ENCODE measurements at places on chromosomes 5 and 9.

DNA sequence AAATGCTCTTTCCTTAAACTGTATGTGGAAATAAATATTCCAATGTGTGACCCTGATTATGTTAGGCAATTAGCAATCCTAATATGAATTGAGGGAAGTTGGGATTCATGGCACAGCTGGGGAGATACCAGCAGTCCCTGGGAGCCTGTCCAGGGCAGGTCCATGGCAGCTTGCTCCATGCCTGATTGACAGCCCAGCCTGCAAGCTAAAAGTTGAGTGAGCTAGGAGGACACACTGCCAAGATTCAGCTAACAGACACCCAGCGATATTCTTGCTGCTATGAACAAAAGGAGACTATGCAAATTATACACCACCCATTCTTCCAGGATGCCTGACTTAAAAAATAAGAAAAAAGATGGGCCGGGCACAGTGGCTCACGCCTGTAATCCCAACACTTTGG is 6.2 kb downstream of the TGFBI start:
- DNase-seq = no peak

GRCh38 chr9:89342948-89343347 is 24.6 kb downstream of the SECISBP2 start:
- no peak for DNase-seq

GRCh38 chr9:36445800-36446361 is 45.8 kb upstream of the RNF38 start:
- DNase-seq = no peak

GRCh38 chr5:89397096-89397495 is 514.1 kb upstream of the MEF2C start:
- no peak for DNase-seq

DNA sequence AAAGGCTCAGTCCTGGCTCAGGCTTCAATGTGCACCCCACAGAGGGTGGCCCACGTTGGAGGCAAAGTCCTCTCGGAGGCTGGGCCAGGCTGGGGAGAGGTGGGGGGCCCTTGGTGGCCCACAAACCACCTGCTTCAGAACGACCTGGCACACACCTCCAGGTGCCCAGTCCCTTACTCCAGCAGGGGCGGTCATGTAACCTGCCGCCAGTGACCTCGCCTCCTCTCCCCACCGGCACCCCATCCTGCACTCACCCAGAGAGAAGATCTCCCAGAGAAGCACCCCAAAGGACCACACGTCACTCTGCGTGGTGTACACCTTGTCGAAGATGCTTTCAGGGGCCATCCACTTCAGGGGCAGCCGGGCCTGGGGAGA is 22.5 kb upstream of the SCGB3A1 start:
- no peak for DNase-seq

- no peak for DNase-seq
These were observed 2.5 kb downstream of the PTPDC1 start for GRCh38 chr9:94086486-94087345.

- DNase-seq = no peak
These were observed 145.9 kb downstream of the GABRB2 start for GRCh38 chr5:161400583-161400982.

- no peak for DNase-seq
These were observed 224.1 kb downstream of the CACNA1B start for GRCh38 chr9:138101444-138102234.

GRCh38 chr5:154727361-154727760 is 27.8 kb upstream of the LARP1 start:
- no peak for DNase-seq

DNA sequence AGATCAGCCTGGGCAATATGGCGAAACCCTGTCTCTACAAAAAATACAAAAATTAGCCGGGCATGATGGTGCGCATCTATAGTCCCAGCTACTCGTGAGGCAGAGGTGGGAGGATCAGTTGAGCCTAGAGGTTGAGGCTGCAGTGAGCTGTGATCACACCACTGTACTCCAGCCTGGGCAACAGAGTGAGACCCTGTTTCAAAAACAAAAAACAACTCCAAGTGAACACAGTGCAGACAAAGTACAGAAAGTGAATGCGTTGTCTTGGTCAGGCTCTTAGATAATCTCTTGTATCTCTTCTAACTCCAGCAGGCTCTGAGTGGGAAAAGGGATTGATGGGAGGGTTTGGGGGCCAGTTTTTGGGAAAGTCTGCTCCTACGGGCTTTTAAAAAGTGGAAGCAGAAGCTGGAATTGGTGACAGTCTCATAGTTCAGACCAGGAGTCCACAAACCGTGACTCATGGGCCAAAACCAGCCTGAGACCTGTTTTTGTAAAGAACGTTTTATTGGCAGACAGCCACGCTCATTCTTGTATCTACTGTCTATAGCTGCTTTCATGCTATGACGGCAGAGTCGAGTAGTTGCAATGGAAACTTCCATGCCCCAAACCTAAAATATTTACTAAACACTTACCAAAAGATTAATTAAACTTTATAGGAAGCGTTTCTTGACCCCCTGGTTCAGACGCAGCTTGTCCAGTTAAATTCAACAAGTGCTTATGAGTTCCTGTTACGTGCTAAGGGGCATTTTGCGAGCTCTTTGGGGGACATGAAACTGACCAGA is 32.9 kb downstream of the NDST1 start:
- DNase-seq = no peak

DNA sequence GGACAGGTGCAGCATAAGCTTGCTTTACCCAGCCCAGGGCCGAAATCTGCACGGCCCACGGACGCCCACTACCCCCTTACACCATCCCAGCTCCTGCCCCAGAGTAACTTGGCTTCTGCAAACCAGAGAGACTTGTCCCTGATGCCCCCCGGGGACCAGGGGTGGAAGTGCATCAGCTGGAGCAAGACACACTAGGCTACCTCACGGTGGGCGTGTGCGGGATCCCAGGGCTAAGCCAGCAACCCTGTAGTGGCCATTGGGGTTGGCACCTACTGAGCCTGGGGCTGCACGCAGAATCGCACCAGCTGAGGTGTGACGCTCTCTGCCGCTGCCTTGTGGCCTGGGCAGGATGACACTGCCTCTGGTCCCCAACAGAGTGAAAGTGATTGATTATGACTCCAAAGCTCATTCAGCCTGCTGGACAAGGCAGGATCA is 6.1 kb upstream of the ZNF79 start:
- DNase-seq = no peak

DNA sequence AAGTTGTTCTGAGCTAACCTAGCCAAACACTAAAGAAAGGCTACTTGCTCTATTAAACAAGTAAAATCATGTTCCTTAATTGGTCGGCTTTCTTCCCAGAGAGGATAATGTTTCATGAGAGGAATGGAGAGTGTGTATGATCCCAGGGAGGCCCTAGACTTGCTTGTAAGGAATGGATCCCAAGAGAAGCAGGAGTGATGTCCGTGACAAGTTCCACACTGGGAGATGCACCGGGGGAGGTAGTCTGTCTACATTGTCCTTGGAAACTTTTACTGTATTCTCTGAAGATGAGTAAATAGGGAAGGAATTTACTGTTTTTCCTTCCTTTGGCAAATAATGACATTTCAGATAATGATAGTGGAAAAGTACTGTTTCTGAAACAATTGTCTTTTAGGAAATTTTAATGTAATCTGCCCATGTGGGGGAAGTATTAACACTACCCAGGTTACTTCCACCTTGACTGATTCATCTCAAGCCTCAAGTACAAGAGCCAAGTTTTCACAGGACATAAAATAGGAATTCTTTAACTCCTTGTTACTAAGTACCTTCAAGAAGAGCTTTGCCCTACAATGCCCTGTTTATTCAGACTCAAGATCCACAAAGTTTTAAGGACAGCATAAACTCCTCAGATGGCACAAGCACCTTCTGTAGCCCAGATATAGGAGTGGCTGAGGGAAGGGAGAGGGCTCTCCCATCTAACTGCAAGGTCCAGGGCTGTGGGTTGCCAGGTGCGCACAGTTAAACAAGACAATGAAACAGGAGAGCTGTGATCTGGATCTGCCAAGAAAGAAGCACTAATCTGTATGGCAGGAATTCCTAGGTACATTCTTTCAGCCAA is 152.1 kb downstream of the GNA14 start:
- DNase-seq = no peak

GRCh38 chr9:133242241-133242640 is 32.8 kb downstream of the ABO start:
- no peak for DNase-seq

DNA sequence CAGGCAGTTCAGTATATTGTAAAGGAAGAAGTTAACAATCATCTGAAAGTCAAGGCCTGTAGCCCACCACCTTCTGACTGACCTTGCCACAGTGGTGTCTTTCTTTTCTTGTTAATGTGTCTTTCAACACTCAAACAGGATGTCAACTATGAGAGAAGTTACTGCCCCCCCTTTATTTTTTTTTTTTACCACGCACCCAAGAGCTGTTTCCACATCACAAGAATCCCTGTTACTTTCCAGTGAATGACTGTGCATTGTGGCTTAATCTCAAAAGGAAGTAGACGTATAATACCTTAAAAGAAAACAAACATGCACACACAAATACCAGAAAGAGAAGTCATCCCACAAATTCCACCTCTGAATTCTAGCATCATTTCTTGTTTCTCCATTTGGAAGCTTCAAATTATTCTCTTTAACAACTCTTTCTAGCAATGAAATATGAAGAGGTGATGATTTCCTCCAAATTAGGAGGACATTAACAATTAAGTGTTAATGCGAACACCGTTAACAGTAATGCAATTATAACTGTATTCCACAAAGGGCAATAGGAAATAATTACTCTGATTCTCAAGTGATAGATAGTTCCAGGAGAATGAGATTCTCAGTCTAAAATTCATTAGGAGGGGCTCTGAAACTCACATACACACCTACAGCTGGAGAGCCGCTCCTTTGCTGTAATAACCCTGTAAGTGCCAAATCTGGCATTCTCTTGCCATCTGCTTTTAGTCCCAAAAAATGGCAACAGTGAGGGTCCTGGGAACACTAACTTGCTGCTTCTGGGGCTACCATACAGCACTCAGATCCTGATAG is 201.0 kb downstream of the EFNA5 start:
- no peak for DNase-seq

DNA sequence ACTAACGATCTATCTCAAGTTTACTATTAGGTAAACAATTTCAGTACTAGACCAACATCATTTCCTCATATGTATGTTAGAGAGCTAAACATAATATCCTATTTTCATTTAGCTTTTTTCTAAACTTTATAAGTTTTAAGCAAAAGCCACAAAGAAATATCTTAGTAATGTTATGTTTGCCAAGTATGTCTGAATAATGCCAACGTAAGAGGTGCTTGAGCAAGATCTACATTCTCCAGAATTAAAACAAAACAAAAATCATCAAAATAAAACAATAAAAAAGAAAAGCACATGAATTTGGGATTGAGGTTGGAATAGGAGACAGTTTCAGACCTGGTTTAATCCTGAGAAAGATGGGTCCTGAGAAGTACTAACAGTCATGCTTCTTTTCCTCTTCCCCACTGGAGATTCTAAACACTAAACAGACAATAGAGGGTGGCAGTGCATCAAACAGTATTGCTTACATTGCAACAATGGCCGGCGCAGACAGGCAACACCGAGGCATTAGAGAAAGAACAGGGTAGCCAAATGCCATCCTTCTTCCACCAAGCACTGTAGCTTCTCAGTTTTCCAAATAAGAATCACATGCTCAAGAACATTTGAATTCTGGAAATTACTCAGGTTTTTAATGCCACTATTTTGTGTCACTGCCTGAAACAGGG is 33.6 kb downstream of the CSNK1A1 start:
- no peak for DNase-seq

DNA sequence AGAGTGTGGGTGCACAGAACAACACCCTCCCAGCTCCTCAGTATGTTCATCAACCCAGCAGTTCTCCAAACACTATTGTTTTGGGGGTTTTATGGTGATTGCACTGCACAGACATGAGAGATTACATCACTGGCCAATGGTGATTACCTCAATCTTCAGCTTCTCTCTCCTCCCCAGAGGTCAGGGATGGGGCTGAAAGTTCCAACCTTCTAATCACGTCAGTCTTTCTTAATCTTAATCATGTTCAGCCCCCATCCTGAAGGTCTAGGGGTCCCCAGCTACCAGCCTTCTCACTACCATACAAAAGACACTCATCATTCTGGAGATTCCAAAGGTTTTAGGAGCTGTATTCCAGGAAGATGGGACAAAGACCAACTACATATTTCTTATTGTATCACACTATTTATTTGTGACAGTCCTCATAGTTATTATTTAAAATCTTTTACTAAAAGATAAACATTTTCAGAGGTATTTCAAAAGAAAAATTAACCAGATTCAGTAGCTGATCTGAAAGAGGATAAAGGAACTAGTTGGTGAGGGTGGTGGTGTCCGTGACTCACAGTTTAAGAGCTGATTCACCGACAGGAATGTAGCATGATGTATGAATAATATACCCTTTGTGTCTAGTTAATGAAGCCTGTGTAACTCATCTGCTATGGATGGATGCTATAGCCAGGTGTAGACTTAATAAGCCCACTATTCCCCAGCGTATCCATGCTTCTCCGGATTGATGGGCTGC is 35.6 kb downstream of the RASEF start:
- DNase-seq = no peak

GRCh38 chr9:112731971-112732370 is 14.1 kb upstream of the INIP start:
- no peak for DNase-seq

DNA sequence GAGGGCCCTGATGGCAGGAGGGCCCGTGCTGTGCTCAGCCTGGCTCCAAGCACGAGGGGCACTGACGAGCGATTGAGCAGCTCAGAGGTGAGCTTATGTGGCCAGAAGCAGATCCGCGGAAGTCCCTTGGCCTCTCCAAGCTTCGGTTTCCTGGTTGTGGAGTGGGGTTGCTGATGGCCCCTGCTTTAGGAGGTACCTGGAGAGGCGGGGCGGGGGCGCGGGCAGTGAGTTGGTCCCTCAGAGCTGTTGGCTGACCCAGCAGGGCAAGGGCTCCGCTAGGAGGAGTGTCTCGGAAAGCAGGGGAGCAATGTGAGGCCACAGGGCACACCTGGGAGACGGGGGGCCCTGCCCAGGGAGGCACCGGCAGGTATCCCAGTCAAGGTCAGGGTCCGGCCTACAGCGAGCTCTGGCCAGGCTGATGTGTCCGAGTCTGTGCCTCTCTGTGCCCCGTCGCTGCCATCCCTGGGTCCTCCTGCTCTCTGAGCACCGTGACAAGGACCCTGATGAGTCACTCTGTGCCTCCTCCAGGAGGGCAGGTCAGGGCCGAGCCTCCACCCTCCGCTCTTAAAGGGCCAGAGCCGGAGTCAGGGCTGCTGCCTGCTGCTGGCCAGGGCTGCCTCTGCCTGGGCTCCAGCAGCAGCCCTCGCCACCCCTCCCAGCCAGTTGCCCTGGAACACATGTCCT is 14.8 kb downstream of the NCS1 start:
- DNase-seq = no peak

- DNase-seq = no peak
These were observed 34.4 kb upstream of the SSBP2 start for GRCh38 chr5:81785322-81785721.

- DNase-seq = no peak
These were observed 492.7 kb upstream of the CLINT1 start for GRCh38 chr5:158351485-158352125.

- DNase-seq = no peak
These were observed at the start of gene GDA for GRCh38 chr9:72149231-72149975. Gene GDA (plus strand): TSS chr9:72149440. CDS start chr9:72149560, 120 bp downstream.
